ENCODE measurements at places on chromosomes 3 and 15.

DNA sequence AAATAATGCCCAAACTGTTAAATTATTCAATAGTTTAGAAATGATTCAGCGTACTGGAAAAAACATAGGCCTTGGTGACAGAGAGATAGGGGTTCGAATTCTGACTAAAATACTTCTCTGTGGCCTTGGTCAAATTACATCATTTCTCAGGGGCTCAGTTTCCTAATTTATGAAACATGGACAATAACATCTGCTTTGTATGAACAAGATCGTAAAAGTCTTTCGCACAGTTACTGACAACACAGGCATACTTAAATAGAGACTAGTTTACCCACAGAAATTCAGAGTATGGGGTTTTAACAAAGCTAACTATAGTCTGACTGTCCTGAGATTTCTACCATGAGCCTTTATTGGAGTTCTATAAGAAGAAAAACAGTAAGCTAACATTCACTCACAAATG is 440.4 kb downstream of the FHIT start:
- no peak for DNase-seq

DNA sequence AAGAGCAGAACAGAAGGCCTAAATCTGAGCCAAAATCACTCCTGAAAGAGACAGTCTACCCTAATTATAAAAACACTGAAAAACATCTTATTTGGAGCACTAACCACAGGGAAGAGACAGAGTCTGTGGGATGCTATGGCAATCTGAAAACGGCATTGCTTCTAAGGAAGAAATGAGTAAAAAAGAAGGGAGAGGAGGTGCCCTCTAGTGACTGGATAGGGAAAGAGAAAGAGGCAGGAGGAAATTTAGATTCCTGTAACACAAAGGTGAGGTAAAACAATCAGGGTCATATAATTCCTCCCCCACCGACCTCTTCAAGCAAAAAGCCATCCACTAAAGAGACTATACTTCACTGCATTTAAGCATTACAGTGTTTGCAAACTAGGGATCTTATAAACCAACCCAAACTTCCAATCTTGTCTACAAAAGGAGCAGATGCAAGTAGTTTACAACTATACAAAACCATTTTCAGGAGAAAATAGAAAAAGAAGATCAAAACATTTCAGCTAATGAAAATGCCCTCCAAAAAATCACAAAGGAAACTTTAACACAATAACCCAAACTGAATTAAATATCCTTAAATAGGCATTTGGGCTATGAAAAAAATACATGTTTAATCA is 32.6 kb downstream of the HACD2 start:
- DNase-seq, result no peak

DNA sequence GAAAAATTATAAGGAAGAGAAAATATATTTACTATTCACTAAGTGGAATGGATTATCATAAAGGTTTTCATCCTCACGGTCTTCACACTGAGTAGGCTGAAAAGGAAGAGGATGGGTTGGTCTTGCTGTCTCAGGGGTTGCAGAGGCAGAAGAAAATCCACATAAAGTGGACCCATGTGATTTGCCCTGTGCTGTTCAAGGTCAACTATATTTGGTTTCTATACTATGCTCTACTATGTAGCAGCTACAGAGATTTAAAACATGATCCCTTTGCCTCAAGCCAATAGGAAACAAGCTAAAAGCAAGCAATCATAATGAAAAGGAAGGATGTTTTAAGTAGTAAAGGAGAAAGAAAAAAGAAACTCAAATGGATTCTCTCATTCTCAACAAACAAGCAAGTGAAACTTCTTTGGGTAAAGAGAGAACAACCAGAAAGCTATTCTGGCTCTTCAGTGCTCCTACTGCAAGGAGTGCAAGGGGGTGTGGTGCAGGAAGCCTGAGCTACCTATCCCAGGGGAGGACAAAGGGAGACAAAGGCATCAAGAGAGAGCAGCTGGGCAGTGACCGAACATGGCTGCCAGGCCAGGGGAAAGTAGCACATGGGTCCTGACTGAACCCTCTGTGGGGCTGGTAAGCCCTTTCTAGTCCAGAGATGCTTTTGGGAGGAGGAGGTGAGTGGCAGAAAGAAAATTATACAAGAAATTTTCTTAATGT is 35.9 kb downstream of the SFMBT1 start:
- no peak for DNase-seq

- DNase-seq, result no peak
Observed at GRCh38 chr3:38281895-38282686, at the start of gene SLC22A14. TSS of gene SLC22A14 (plus strand) at chr3:38282294. CDS start at chr3:38306027, 23,733 bp downstream.

DNA sequence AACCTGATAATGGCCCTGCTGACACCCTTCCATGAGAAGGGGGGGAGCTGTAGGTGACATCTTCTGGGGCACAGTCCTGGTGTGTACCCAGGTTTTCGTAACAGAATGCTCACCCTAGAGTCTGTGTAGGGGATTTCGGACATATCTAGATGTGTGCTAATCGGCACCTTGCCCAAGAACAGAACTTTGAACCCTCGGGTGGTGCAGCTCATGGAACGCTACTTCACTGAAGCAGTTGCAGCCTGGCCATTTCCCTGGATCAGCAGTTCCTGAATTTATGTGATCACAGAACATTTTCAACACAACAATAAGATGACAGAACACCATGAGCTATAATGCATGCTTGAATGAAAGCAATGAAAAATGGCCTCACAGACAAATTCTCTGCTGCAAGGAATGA is 57.5 kb upstream of the MUC13 start:
- no peak for DNase-seq

DNA sequence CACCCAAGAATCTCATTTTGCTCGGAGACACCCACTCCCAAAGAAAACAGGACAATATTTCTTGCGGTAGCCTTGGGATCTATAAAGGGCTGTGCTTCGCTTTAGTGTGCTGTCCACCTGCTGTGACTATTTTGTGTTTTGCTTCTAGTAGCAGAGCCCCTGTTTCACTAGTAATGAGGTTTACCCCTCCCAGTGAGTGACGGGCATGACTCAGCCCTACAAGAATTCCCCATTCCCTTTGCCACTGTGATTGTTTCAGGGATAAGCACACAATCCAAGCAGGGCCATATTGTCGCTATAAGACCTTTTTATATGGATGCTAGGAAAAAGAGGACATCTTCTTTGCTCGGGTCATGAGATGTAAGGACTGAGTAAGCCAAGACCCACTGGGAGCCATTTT is 62.5 kb upstream of the FOXB1 start:
- DNase-seq, result no peak

DNA sequence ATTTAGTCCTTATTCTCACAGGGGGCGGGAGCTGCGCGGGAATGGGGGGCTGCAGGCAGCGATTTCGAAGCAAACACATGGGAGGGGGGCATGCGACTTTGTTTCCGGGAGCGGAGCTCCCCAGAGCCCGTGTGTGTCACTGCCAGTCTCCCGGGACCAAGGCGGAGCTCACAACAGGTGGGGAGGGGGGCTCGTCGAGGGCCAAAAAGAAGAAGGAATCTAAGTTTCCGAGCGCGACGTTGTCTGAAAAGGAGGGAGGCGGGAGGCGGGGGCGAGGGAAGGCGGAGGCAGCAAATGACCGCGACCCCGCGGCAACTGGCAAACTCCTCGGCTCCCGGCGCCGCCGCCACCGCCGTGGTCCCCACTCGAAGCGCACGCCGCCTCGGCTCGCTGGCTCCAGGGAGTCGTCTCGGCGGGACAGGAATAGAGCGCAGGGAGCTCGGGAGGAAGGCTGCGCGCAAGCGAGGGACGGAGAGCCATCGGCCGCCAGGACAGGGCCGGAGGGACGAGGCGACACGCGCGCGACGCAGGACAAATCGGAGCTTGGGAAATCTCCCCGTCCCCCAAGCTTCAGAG is 1.4 kb downstream of the FOXP1 start:
- DNase-seq, result peak; percentile 30

GRCh38 chr3:78348664-78349063 is 1308.8 kb downstream of the ROBO2 start:
- DNase-seq, result no peak

- no peak for DNase-seq
Observed at GRCh38 chr3:38085943-38086324, 46.9 kb downstream of the DLEC1 start.

- no peak for DNase-seq
Observed at GRCh38 chr15:46961795-46962194, 755.5 kb upstream of the SEMA6D start.

GRCh38 chr3:50264383-50264963 is 4.5 kb upstream of the SEMA3B start:
- DNase-seq, result no peak

DNA sequence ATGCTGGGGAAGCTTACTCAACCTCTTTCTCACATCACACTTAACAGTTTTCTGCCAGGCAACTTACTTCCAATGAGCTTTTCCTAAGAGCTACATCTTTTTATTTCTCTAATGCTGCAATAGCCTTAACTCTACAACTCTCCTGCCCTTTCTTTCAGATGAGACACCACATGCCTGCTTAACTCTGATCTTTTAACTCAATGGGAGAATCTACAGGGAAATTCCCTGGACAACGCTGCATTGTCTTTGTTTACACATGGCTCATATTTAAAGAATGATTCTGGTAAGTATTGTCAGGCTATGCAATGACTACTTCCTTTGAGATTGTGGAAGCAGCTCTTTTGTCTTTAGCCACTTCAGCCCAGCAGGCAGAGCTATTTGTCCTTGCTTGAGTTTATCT is 353.1 kb upstream of the BCHE start:
- no peak for DNase-seq

DNA sequence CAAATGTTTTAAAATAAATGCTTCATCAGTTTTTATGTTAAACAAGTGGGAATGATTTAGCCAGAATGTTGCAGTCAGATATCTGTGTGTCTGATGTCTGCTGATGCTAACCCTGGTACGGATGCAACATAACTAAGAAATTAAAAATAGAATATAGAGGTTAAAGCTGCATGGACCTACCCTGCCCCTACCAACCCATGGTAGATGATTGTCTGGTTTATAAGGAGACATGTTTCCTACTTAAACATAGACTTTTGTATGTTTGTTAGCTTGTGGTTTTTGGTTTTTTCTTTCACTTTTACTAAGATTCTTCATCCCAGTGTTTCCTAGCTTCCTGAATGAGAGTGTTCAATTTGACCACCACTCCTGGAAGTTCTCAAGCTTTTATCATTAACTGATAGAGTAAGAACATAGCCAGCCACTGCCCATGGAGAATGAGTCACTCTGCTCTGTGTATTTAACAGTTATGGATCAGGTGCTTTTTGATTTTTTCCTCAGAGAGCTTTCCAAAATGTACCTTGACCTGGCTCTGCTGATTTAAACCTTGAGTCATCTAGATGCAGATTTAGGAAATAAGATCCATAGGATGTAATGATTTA is 70.7 kb upstream of the VEPH1 start:
- no peak for DNase-seq

DNA sequence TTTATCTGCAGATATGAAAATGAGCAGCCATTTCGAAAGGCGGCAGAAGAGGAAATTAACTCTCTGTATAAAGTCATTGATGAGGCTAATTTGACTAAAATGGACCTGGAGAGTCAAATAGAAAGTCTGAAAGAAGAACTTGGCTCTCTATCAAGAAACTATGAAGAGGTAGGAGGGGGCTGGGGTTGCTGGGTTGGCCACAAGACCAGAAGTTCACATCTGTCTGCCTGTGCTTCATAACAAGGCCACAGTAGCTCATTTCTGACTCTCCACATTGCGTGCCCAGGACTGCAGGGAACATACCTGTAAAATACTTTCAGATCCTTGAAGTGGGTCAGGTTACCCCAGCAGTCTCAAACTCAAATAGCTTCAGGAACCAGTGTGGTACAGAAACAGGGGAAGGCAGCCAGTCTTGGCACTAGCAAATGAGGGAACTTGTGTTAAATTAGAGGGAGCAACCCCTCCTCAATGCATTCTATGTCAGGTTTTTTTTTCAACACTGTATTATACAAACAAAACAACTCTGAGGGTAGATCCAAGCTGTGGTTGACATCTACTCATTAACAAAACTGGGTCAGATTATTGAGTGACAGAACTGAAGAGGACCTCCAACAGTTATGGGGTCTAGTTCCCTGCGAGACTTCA is 48.7 kb downstream of the BFSP2 start:
- DNase-seq, result peak; percentile 12

DNA sequence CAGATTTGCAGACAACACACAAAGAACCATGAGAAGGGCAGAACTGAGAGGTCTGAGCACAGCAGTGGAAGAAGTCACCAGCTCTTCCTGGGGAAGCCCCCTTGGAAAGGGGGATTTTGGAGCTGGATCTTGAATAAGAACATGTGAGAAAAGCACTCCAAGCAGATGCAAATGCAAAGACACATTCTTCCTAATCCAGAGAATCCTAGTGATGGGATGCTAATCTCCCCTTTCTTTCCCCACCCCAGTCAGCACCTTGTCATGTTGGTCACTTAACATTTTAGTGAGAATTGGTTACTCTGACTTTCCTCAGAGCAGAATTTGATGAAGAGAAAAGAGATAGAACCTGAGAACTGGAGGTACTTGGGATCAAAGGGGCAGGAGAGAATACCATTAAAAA is 148.5 kb downstream of the SSR3 start:
- no peak for DNase-seq

GRCh38 chr3:28940530-28940929 is 340.3 kb upstream of the RBMS3 start:
- DNase-seq, result no peak

DNA sequence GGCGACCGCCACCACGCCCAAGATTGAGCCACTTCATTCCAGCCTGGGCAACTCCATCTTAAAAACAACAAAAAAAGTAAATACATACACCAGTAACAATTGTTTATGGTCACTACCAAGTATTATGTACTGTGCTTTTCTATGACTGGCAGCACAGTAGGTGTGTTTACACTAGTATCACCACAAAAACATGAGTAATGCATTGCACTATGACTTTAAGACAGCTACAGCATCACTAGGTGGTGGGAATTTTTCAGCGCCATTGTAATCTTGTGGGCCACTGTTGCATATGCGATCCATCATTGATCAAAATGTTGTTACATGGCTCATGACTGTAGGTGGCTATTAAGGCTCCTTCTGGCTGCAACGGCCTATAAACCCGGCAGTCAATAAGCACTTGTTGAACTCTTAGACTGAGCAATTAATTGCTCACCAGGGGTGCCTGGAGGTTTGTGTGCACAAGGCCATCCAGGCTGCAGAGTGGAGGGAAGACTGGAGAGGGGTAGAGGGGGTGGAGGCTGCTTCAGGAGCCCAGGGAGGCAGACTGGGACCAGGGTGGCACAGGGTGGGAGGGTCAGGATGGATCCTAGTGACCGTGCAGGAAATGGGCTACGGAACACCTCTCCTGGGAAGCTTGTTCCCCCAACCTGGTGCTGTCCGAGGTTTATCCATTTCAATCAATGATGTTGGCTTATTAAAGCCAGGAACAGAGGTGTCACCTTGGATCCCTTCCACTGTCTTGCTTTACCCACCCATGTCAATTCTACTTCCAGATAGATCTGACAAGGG is 17.9 kb upstream of the COPG1 start:
- no peak for DNase-seq

DNA sequence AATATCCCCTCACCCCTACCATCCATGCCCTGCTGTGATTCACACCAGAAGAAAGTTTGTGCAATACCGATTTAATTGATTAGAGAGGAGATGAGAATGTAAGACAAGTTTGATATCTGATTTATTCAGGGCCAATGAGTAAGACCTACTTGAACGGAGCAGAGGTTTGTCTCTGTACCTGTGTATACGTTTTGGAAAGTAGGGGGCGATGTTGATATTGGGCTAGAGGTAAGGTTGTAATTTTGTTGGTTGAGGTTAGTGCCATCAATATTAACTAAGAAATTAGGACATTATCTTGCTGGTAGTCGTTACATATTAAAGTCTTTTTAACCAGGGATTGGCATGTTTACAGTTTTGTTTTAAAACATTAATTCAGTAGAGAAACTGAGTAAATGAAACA is 20.5 kb downstream of the EAF2 start:
- no peak for DNase-seq
